ENCODE measurements at places on chromosomes 16 and 17. TPM values are rescaled to one million over a fixed set of nuclear protein-coding genes. Genes with fewer than 3 reads are reported as not detected.

The AIPL1 gene
- total RNA-seq, result not detected

The HID1 gene
- 43.8 TPM for total RNA-seq

The HOXB6 gene
- 64.8 TPM for total RNA-seq

The ST6GALNAC1 gene
- total RNA-seq, result not detected

The TMEM204 gene
- total RNA-seq, result 0.22 TPM

DNA sequence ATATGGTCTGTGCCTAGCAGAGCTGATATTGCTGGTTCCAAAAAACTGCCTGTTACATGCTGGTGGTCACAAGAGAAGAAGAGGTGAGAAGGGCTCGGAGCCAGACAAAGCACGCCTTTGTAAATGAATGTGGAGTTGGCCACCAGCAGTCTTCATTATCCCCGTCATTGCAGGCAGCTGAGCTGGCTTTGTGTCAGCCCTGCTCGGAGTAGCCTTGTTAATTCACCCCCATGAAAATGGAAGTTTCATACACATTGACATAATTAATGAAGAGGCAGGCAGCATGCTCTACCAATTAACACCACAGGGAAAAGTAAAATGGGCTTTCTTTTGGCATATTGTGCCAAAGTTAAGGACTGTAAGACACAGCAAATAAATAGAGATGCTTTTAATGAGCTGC, 113.7 kb upstream of the RBFOX1 start:
- no peaks in the 10 kb centered on the region for H3K4me1 ChIP-seq
- H3K36me3 ChIP-seq, result no peaks in the 10 kb centered on the region
- no peak overlapping the region for H3K4me3 ChIP-seq
- no peaks in the 10 kb centered on the region for H3K27me3 ChIP-seq

- no peaks in the 10 kb centered on the region for H3K27me3 ChIP-seq
- no peaks in the 10 kb centered on the region for H3K4me1 ChIP-seq
- no peaks in the 10 kb centered on the region for H3K36me3 ChIP-seq
Observed at GRCh38 chr17:11302401-11303186, 61.6 kb downstream of the SHISA6 start.

DNA sequence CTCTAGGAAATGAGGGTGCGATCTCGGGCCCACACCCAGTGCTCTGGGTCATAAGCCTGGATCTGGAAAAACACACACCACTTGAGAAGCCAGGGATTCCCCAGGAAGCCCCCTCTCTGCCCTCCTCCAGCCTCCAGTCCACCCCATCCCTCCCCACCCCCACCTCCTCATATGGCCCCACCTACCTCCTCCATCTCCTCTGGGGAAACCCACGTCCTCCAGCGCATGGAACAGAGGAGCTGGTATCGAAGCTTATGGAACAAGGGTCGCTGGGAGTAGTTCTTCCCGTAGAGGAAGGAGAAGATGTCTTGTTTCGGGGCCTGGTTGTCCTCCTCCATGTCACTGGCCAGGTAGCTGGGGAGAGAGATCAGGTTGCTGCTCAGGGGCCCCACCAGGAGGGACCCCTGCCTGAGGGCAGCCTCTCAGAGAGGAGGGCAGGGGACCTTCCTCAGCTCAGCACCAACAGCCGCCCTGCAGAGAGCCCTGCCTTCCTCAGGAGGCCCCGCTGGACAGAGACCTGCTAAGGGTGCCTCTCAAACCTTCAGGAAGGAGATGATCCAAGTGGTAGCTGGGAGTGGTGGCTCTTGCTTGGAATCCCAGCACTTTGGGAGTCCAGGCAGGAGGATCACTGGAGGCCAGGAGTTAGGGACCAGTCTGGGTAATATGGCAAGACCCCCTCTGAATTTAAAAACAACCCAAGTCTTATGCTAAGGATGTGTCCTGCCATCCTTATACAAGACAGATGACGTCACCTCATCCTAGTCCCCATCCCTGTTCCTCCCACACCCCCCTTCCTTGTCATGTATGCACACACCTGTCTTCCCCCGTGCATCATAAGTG, 5.0 kb downstream of the SPDYE4 start:
- no peaks in the 10 kb centered on the region for H3K4me1 ChIP-seq
- no peak for DNase-seq
- H3K27ac ChIP-seq, result no peak overlapping the region
- no peaks in the 10 kb centered on the region for H3K27me3 ChIP-seq
- no peaks in the 10 kb centered on the region for H3K36me3 ChIP-seq

- H3K4me3 ChIP-seq, result no peak within 1 kb of the TSS
- H3K4me1 ChIP-seq, result no peaks in the 10 kb centered on the region
- DNase-seq, result no peak
- no peak within 1 kb of the TSS for H3K27ac ChIP-seq
Observed at GRCh38 chr16:85898521-85899442, at the start of gene IRF8. Gene IRF8, plus strand, starts transcription at chr16:85899162. Its CDS starts 3,854 bp downstream, at chr16:85903016.
